ENCODE measurements at places on chromosomes 4 and X.

- no peak for DNase-seq
Measured at GRCh38 chr4:25592736-25593135, 62.9 kb upstream of the SLC34A2 start.

GRCh38 chr4:176002007-176002613 lies 63.5 kb upstream of the WDR17 start:
- DNase-seq: no peak

DNA sequence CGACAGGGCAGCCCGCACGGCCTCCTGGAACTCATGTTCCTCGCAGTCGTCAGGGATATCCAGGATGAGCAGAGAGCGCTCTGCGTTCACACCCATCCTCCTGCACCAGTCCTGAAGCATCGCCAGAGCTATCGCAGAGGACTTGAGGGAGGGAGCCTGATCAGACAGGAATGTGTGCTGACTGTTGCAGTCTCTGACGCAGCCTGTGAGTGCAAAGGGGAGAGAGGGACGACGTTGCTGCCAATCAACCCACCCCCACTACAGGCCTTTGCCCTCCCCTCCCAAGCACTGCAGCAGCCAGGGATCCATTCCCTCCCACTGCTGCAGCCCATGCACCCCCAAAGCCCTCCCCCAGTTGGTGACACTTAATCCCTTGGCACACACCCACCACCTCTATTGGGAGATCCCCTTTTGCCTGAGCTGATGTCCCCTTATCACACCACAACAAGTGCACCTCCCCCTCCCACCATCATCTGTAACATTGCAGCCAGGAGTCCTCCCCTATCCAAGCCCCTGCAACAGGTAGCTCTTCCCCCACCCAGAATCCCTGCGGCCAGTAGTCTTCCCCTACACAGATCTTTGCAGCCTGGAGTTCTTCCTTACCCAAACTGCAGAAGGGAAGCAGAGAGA lies 897 bp downstream of the PNMA6F start:
- DNase-seq: no peak

GRCh38 chrX:74272230-74272629 lies 31.8 kb upstream of the ZCCHC13 start:
- no peak for DNase-seq

DNA sequence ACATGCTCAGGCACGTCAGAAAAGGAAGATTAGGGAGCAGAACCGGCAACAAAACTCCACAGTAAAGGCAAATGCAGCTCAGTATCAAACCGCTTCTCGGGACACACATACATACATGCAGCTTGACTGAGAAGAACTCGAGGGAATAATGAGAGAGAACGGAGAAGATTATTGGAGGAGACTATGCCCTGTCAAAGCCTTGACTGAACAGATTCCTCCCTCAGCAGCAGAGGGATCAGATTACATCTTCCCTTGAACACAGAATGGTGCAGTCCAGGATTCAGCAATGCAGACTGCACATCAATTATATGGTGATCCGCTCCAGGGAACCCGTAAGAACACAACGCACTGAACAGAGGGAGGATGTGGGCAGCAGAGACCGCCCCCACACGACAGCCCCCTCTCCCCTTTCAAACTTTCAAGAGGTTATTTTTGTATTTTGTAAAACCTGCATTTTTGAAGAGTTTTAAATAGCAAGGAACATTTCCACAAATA lies 183.2 kb downstream of the FBXW7 start:
- DNase-seq: peak; percentile 77

GRCh38 chr4:151708100-151708499 lies 52.7 kb downstream of the GATB start:
- DNase-seq: no peak

- DNase-seq: no peak
Measured at GRCh38 chr4:105154576-105154975, 7.9 kb downstream of the TET2 start.

- DNase-seq: no peak
Measured at GRCh38 chr4:100721490-100721889, 203.7 kb upstream of the EMCN start.

- no peak for DNase-seq
Measured at GRCh38 chrX:127708155-127708554, 344.0 kb downstream of the ACTRT1 start.

DNA sequence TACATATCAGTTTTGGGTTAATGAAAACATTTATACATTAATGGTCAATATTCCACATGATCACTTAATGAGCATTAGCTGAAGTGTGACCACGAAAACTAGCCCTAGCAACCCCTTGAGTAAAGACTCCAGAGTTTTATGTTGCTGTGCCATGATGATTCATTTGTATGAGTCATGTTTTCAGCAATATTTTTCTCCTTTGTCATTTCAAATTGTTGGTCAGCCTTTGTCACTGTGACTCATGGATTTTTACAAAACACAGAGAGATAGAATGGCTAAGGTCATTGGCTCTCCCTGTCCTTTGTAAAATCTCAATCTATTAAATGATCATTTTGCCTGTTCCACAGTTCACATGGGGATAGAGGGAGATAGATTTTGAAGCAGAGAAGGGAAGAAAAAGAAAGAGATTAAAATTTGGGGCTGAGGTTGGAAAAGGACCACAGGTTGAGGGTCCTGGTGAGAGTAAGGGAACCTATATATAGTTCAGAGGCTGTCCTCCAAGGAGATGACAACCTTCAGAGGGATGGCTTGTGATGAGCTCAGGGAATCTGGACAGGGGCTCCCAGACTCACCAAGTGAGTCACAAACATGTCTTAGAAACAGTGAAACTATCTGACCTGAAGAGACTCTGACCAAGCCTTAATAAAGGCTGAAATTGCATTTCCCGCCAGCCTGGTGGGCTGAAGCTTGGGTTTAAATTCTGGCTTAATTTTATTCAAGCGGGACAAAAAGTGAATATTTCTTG lies 25.6 kb downstream of the NR0B1 start:
- no peak for DNase-seq

GRCh38 chr4:149835280-149835679 lies 19.6 kb upstream of the IQCM start:
- no peak for DNase-seq

DNA sequence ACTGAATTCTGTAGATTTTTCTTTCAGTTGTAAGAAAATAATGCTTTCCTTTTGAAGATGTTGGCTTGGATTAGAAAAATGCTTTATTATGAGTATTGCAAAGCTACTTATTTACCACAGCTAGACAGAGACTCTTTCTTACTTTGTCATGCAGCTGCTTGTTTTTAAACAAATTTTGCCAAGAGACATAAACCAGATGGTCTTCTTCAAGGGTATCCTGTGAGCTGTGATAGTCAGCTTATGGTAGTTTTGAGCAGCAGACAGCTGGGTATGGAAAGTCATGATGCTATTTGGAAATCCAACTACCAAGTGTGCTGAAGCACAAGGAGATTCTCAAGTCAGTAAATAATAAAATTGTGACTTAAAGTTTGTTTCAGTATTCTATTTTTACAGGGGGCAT lies 941.5 kb downstream of the DMD start:
- no peak for DNase-seq

DNA sequence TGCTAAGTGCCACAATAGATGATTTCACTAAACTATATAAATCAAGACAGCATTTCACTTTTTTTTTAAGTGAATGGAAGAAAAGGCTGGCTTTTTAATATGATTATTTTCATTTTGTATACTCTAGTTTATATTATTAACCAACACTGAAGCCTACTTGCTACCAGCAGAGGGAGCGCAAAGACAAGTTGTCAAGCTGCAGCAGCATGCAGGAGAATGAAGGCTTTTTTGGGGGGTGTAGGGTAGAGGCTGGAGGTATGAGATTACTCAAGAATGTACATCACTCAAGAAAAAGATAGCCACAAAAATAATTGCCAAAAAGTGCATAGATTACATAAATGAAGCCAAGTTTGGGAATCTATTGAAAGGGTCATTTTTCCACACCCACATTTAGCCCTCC lies 519.5 kb downstream of the FGF13 start:
- DNase-seq: no peak

DNA sequence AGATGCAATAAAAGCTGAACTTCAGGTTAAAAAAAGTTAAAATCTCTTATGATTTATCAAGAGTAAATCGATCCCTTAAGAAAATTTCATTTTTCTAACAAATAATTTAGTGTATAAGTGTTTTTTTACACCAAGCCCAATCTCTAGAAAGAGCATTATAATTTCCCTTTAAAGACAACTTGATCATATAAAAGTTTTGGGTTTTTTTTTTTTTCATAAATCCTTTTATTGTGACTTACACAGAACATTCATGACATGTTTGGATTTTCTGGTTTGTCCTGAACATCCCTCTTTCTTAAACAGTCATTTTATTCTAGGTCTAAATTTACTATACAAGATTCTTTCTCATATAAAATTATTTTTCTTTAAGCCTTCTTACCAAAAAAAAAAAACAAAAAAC lies 6.5 kb downstream of the ZNF721 start:
- DNase-seq: no peak

DNA sequence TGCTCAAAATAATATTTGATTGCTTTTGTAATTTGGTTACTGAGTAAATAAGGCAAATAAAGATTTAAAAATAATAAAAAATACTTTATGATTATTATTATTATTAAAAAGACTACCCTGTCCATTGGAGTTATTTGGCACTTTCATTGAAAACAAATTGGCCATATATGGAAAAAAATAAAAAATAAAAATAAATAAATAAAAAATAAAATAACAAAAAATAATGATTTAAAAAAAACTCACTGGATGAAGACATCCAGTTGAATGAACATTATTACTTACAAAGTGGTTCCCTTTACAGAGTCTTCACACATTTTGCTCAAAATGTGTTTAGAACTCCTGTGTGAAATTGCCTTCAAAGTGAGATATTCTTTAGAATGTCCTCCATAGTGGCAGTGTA lies 141.3 kb upstream of the ANXA3 start:
- DNase-seq: no peak

DNA sequence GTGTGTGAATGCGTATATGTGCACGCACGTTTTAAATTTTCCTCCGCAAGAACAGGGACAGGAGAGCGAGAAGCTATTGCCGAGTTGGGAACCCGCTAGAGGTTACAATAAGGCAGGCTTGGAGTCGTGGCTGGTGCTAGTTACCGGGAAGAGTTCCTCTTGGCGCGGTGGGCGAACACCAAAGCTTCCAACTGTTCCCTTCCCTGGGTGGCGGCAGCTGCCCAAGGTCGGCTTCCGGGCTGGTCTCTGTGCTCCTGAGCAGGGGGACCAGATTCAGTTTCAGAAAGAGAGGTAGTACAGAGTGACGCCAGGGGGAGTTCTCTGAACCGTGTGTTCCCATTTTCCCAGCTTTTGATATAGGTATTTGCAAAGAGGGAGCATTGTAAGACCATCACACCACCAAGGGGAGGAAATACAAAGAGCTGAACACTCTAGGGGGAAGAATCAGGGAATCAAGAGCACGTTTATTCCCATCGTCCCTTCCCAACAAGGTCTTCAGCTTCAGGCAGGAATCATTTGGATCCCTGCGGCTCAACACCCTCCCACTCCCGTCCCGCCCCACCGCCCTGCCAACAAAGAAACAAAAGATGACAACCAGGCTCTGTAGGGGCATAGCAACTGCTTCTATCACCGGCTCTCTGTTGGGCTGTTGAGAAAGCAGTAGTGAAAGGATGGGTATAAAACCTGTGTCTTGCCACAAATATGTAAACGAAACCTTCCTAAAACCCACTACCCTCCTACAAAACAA lies 113.6 kb upstream of the TEX13C start:
- peak; percentile 82 for DNase-seq

DNA sequence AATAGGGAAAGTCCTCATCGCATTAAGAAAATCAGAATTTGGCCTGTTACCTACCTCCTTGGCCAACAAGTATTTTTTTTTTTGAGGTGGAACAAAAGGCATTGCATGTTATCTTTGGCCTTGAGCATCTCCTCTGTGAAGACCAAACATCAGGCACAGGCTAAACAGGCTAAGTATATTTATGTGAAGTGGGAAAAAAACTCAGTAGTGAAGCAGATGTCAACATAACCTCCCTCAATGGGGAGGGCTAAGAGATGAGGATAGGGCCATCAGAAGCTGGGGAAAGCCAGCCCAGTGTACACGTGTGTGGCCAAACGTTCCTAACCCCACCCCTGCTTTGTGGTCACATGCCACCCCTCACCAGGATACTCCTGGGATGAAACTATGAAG lies 102.5 kb downstream of the FNIP2 start:
- no peak for DNase-seq
